ENCODE measurements at places on chromosomes 3 and 15.

GRCh38 chr3:14435175-14436014 lies 33.0 kb downstream of the SLC6A6 start:
- no peak for DNase-seq

DNA sequence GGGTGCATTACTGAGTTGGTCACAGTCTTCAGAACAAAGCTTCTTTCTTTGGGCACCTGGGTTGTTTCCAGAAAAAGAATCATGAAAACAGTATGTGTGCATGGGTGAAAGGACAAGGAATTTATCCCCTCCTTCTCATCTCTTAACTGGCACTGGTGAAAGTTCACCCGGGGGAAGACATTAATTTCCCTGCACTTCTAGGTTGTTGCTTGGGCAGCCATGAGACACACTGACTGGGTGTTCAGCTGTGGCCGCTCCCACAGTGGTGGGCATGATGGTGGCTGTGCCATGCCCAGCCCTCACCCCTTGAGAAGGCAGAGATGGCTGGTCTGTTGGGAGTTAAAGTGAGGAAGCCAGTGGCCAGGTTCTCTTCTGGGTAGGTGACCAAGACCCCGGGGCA lies 16.6 kb upstream of the KY start:
- DNase-seq, result no peak

- DNase-seq, result no peak
Observed at GRCh38 chr3:182730675-182731042, 62.6 kb upstream of the ATP11B start.

GRCh38 chr3:84125201-84125721 lies 833.5 kb upstream of the CADM2 start:
- DNase-seq, result no peak

- DNase-seq, result no peak
Observed at GRCh38 chr3:177826253-177826652, 629.0 kb upstream of the TBL1XR1 start.

- no peak for DNase-seq
Observed at GRCh38 chr15:66588971-66589370, 23.2 kb upstream of the LCTL start.

GRCh38 chr15:41653760-41654159 lies 6.4 kb upstream of the MGA start:
- no peak for DNase-seq

DNA sequence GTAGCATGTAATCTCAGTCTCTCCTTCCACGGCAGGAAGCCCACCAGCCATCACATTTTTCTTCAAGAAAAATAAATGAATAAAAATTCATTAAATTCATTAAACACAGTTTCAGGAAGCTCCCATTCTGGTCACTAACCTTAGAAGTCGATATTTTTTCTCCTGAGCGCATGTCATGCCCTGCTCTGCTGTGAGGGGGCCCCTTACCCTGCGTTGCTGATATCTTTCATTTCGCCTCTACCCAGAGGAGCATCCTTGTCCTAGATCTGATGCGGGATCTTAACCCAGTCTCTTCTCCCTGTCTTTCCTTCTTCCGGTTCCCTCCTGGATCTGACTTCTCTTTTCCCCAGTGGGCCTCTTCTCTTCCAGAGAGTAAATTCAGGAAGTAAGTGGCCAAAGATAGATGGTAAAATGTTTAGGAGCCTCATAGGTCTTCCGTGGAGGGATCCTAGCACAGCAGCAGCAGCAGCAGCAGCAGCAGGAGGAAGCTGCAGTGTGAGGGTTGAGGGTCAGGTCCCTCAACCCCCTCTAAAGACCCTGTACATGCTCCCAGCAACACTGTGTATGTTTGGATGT lies 1.4 kb upstream of the ILDR1 start:
- DNase-seq, result no peak

DNA sequence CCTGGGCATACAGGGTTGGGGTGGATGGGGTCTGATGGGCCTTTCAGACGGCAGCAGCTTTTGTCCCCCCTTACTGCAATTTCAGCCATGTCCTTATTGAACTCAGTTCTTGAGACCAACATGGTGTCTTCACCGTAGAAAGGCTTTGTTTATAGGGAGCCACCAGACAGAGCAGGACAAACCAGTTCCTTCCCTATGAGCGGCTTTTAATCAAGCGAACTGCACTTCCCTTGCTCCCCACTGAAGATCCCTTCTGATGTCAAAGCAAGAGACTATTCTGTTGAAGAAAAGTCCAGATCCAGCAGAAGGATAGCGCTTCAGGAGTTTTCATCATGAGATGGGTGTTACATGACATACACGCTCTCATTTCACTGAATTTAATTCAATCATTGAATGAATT lies 100.4 kb downstream of the CD47 start:
- no peak for DNase-seq

DNA sequence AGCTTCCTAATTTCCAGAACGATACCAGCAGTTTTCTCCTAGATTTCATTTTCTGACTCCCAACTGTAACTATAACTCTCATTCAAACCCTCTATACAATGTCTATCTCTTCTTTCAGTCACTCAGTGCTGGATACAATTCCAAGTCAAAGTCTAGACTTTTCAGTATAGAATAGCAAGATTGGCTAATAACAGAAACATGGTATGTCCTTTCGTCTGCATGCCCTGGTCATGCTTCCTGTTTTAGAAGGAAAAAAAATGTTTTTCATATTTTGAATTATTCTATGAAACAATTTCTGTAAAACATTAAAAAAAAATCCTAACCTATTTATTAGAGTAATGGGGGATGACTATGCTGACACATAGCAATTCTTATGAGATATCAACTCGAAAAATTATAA lies 180.0 kb downstream of the KCNAB1 start:
- no peak for DNase-seq

GRCh38 chr15:43211224-43211735 lies 9.5 kb downstream of the EPB42 start:
- DNase-seq, result no peak
